ENCODE measurements at places on chromosomes 2 and 18. TPM values are rescaled to one million over a fixed set of nuclear protein-coding genes. Genes with fewer than 3 reads are reported as not detected.

DNA sequence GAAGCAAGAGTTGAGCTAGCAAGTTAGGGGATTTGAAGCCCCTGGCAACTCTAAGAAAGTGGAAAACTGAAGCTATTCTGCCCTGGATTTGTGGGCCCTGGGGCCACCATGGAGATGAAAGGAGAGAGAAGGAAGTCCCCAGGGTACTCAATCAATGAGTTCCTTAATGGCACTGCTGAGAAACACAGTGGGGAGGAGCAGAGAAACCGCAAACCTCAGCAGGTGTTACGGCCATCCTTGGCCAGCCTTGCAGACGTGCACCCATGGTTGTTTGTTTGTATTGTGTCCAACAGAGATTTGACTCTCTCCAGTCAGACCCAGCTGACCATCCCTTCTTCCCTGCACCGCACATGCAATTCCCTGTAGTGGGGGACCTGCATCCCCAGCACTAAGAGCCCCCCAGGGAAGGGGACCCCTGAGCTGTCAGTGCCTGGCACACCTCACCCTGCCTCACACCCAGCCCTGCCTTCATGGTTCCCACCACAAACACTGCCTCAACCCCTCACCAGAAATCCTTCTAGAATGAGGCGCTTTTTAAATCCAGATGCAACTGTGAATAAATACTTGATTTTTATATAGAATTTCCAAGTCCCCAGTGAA, 255.3 kb downstream of the SH3BP4 start:
- DNase-seq: no peak

- no peak for DNase-seq
Observed at GRCh38 chr2:96806468-96807126, 9.5 kb upstream of the CNNM3 start.

GRCh38 chr2:238921259-238921658, 73.4 kb downstream of the TWIST2 start:
- DNase-seq: no peak

GRCh38 chr2:7895289-7895688, 786.6 kb upstream of the ID2 start:
- DNase-seq: no peak

- DNase-seq: no peak
Observed at GRCh38 chr2:23627236-23628009, 242.4 kb downstream of the KLHL29 start.

- peak; percentile 72 for DNase-seq
Observed at GRCh38 chr2:217988014-217988839, 14.6 kb downstream of the TNS1 start.

DNA sequence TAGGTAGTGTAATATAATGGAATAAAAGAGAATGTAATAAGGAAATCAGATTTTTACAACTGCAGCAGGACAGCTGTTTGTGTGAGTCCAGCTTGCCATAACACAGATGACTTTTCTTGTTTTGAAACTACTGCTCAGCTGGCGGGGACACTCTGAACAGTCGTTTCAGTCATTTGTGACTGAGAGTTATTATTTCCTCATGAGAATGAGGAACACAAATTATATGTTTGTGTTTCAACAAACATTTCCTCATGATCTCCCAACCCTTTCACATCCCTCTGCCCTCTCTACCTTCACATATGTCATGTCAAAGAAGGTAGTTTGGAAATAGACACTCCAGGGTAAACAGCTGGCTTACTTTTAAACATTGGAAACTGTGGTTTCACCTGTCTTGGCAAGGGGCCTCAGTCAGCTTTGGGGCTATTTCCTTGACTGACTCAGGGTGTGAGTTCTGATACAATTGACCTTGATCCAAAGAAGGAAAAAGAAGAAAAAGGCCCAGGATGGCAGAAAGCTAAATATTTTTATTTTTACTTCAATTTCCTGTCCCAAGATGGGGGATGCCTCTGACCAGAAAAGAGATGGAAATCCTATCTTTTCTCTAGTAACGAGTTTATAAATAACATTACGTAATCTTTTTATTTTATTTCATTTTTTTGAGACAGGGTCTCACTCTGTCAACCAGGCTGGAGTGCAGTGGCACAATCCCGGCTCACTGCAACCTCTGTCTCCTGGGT, 593 bp downstream of the SP140L start:
- no peak for DNase-seq

GRCh38 chr2:39511605-39512433, 74.7 kb upstream of the MAP4K3 start:
- peak; percentile 78 for DNase-seq

GRCh38 chr2:190974629-190975361, 39.2 kb downstream of the STAT1 start:
- DNase-seq: no peak

GRCh38 chr2:98020992-98021713, 25.4 kb upstream of the TMEM131 start:
- no peak for DNase-seq

- DNase-seq: no peak
Observed at GRCh38 chr2:8324164-8324856, 357.5 kb upstream of the ID2 start.

DNA sequence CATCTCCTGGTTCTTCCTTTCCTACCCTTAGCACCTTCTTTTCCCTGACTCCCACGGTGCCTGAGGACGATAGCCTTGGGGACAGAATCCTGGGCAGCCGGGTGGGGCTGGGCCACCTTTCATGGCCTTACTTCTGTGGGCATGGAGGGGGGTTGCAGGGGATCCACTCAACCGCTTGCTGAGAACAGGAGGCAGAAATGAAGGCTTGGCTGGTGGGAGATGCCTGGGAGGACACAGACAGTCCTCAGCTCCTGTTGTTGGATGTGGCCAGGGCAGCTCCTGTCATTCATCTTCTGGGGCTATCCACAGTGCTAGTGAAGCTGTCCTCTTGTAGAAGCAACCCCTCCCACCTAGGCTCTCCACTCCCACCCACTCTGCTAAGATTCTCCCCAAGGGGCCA, 95.5 kb upstream of the CELF4 start:
- no peak for DNase-seq

DNA sequence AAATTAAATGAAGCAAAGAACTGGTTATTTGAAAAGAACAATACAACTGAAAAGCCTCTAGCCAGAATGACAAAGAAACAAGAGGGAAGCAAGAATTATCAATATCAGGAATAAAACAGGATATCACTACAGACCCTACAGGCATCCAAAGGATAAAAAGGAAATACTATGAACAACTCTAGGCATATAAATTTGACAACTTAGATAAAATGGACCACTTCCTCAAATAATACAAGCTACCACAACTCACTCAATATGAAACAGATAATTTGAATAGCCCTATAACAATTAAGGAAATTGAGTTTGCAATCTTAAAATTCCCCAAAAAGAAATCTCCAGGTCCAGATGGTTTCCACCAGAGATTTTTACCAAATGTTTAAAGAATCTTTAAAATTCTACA, 19.8 kb downstream of the RPRD1A start:
- no peak for DNase-seq

DNA sequence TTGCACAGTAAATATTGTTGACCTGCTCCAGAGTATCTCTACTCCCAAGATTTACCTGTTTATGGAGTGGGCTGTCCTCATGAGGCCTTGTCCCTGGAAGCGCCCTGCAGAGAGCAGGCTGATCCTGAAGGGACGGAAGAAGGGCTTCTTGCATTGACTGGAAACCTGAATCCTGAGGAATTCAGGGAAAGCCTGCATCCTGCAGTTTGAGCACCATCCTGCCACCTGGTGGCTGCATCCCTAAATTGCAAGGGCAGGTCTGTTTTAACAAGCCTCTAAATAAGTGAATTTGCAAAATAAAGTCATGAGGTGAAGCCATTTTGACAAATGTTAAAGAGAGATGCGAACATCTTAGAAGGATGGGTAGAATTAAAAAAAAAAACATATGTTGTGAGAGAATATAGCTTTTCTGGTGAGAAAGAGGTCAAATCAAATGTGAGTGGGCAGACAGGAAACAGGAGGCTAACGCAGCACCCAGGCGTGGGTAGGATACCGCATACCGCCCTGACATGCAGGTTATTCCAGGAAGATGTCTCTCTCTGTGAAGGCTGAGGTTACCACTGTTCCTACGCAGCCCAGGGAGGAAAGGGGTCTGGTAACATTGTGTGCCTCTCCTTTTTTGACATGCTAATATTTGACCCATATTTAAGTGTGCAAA, 754.9 kb downstream of the RNF144A start:
- DNase-seq: peak; percentile 39

GRCh38 chr18:74522635-74523548, 11.4 kb upstream of the CNDP1 start:
- peak; percentile 45 for DNase-seq

- peak; percentile 70 for DNase-seq
Observed at GRCh38 chr2:100365434-100365833, 43.1 kb upstream of the LONRF2 start.

DNA sequence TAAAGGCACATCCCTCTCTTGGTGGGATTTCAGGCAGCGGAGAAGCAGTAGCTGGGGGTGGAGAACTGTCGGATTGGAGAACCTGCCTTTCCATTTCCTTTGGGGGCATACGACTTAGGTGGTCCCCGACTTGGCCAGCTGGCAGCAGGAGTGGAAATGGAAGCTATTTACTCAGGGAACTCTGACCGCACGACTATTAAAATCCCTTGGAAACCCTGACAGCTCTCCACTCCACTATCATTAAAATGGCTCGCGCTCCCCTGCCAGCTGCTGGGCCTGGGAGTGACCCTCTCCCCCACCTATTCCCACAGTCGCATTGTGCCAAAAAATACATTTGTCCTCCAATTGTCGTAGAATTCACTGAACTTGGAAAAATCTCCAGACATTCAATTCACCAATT, 77.7 kb upstream of the APCDD1 start:
- DNase-seq: no peak

Gene CYP27C1
- total RNA-seq: under 0.01 TPM

Gene ZEB2
- 40.6 TPM for total RNA-seq

Gene EML6
- 0.32 TPM for total RNA-seq

Gene ACKR3
- not detected for total RNA-seq

Gene DHRS9
- not detected for total RNA-seq

Gene MAPK4
- under 0.01 TPM for total RNA-seq

Gene APOB
- under 0.01 TPM for total RNA-seq

Gene ZBTB7C
- not detected for total RNA-seq

Gene ASB18
- not detected for total RNA-seq

Gene TWIST2
- 58.7 TPM for total RNA-seq

Data from fibroblast of villous mesenchyme (primary cell).